ENCODE measurements at places on chromosomes 7 and 10. TPM values are rescaled to one million over a fixed set of nuclear protein-coding genes. Genes with fewer than 3 reads are reported as not detected.

GRCh38 chr7:50584386-50584785 lies 19.2 kb upstream of the DDC start:
- DNase-seq, result no peak

DNA sequence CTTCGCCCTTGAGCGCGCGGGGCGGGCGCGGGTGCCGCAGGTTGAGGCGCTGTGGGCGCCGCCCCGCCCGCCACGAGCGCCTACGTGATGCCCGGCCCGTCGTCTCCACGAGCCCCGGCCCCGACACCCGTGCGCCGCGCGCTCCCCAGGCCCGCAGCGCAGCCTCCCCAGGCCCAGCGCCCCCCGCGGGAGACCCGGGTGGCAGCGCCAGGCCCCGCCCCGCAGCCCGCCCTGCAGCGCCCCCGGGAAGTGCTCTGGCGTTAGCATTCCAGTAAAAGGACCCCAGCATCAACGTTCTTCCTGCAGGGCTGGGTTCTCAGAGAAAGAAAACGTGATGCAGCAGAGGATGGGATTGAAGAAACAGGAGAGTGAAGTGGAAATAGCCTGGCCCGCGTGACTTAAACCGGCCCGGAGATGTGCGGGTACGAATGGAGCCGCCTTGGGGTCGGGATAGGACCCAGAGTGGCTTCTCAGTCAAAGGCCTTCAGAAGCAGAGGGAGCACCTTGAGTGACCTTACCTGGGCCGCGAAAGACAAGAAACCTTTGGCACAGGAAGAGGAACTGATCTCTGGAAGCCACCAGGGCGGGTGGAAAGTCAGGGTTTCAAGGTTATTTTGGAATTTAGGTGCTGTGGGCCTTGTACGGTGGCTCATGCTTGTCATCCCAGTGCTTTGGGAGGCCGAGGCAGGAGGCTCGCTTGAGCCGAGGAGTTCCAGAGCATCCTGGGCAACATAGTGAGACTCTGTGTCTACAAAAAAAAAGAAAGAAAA lies 1.8 kb downstream of the PFKP start:
- DNase-seq, result no peak

DNA sequence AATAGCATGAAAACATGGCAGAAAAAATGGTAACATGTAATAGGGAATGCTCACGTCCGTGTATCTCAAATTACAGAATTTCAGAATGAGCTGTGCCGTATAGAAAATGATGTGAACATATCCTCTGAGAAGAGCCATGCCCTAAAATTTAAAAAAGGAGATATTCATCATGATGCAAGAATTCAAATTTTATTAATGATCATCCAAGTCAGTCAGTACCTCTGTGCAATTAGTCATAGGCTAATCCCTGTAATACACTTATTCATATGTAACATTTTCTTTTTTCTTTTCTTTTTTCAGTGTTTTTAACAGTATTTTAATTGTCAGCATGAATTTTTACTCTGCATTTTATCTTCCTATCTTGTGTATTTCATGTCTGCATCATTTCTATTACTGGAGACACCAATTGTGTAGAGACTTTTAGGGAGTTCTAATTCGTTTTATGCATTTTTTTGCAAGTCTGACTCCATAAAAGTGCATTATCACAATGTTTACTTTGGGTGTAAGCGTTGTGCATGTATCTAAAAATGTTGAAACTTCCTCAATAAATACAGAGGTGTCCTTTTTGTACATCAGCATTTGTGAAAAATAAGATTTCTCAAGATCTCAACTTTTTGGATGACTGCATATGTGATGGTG lies 1103.7 kb upstream of the CELF2 start:
- no peak for DNase-seq

DNA sequence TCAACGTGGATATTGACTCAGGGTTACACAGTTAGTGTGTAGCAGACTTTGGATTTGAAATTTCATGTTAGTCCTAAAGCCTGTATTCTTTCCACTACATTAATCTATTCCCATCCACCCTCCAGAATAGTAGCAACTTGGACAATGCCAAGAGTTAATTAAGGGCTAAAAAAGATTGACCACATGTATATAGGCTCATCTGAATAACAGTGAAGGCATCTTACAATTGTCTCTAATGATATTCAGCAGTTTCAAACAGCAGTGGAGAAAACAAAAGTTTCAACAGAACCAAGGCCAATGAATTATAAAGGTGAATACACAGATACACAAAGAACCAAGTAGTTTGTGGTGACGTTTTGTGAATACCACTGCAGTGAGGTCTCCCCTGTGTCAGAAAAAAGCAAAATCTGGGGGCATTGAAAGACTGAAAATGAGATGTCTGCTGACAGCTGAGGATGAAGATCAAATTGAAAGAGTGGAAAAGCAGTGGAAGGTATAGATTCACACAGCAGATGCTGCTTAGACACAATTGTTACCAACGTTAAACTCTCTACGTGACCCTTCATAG lies 202.8 kb downstream of the SEMA3E start:
- no peak for DNase-seq

- peak; percentile 92 for DNase-seq
Observed at GRCh38 chr7:5677538-5678294, 103.7 kb downstream of the RNF216 start.

DNA sequence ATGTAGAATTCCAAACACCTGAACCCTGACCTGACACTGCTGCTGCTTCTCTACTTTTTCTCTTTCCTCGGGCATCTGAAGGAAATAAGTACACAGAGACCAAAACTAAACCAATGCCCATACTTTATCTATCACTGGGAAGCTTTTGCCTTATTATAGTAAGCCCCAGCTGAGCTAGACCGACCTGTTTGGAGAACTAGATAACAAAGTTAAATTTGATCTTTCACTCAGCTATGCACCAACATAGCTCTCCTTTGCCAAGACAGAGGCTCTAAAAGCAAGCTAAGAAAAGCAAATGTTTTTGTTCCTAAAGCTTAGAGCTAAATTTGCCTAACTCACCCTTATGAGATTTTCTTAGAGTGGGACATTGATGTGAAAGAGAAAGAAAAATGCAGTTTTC lies 39.1 kb downstream of the NHLRC2 start:
- DNase-seq, result no peak

ADAM8 gene
- 3.8 TPM for total RNA-seq

FGFBP3 gene
- 0.71 TPM for total RNA-seq

OR6V1 gene
- total RNA-seq, result not detected

Measured in Karpas-422 (cell line).